A172 (cell line): ENCODE measurements at places on chromosomes 3 and 15. TPM values are rescaled to one million over a fixed set of nuclear protein-coding genes. Genes with fewer than 3 reads are reported as not detected.
A peak's percentile ranks its signal among the peaks of the same experiment; 100 is the strongest.

Gene LTF
- not detected in 2 replicates for total RNA-seq

Gene GRK7
- not detected in 2 replicates for total RNA-seq

Gene PGBD4
- 1.3 and 1.6 TPM in 2 replicates for total RNA-seq

Gene CCR2
- not detected in 2 replicates for total RNA-seq

- no peak for DNase-seq
Observed at GRCh38 chr3:61074783-61075182, 176.5 kb downstream of the FHIT start.

- DNase-seq: peak; percentile 41
Observed at GRCh38 chr3:196533260-196533681, 18.1 kb upstream of the SMCO1 start.

GRCh38 chr3:13148561-13149329, 75.5 kb upstream of the IQSEC1 start:
- DNase-seq: no peak

GRCh38 chr15:28081594-28081993, 17.5 kb downstream of the OCA2 start:
- DNase-seq: no peak

- DNase-seq: no peak
Observed at GRCh38 chr3:157441102-157441624, 4.5 kb downstream of the PTX3 start.

DNA sequence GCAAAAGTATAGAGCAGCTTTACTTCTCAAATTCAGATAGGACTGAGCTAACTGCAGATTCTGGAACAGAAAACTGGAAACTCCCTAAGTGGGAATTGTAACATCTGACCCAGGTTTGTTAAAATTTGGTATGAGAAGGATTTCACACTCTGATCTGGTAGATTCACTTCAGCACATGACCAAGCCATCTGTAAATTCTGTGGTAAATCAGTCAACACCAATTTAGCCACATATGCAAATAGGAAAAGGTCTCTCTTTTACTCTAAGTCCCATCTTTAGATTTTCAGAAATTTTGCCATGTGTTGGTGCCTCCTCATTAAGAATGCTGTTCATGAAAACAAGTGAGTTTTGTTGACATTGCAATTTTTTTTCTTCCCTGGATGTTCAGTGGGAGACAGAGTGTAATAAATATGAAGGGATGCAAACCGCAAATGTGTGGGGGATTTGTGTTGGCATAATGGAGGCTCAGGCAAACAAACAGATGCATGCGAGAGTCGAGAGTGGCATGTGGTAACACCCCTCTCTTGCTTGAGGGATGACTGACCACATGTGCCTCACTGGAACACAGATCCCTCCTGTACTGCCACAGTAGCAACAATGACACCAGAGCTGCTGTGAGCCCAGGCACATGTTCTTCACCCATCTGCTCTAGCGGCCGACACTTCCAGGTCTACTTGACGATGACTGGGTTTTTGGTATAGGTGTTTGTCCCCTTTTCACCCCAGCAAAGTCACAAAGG, 146.6 kb downstream of the FEZF2 start:
- no peak for DNase-seq

DNA sequence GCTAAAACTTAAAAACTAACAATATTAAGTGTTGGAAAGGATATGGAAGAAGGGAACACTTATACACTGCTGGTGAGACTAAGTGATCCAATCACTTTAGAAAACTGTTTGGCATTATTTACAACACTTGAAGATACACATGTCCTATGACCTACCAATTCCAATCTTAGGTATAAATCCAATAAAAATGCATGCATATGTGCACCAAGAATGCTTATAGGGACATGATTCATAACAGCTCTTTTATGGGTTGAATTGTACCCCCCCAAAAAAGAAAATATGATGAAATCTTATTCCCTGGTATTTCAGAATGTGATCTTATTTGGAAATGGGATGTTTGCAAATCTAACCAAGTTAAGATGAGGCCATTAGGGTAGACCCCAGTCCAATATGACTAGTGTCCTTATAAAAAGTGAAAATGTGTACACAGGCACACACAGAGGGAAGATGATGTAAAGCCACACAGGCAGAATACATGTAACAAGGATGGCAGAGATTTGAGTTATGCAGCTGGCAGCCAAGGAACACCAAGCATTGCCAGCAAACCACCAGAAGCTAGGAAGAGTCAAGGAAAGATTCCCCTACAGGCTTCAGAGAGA, 15.3 kb downstream of the CCR8 start:
- DNase-seq: no peak

GRCh38 chr3:81816473-81817250, 55.2 kb upstream of the GBE1 start:
- no peak for DNase-seq

DNA sequence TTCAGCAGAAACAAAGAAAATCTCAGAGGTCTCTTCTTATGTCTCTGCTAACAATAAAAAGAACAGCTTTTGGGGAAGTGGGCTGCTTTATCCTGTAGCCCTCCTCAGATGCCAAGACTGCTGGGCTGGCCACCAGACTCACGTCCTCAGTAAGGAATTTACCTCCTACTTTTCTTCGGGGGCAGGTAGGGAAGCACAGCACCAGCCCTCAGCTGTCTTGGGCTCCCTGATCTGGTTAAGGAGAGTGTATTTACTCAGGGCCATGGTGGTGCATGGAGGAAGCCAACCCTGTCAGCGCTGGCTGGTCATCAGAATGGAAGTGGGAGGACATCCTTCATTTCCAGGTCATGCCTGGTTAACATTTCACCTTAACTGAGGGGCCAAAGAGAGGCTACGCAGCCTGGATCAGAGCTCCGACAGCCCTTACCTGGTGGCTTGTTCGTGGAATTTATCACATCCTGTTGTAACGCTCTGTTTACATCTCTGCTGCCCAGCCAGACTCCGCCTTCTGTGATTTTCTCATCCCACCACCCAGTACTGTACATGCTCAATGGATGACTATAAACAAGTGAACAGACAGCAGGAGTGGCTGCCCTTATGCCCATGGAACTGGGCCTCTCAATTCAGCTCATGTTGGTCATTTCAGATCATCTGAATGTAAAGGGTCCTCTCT, 108.3 kb downstream of the IGF2BP2 start:
- no peak for DNase-seq

GRCh38 chr3:115494826-115495225, 128.5 kb upstream of the GAP43 start:
- no peak for DNase-seq

- DNase-seq: no peak
Observed at GRCh38 chr3:158685159-158685558, 12.7 kb upstream of the LXN start.

DNA sequence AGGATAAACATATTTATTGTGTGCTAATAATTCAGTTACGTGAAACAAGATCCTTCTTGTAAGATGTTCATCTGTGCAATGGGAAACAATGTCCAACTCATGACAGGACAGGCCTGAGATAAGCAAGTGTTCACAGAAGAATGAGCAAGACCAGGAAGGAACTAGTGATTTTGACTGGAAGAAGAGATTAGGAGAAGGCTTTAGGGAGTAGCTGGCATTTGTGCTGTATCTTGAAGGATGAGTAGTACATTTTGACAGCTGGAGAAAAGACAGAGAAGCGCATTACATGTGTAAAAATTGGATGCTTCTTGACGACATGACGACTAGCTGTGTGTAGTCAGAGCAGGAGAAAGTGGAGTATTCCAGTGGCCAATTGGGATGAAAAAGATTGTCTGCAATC, 48.4 kb downstream of the GBE1 start:
- DNase-seq: no peak
